Caudate nucleus (tissue), 63 donors: ENCODE measurements at places on chromosomes 4 and X.
A peak's percentile ranks its signal among the peaks of the same experiment; 100 is the strongest.

DNA sequence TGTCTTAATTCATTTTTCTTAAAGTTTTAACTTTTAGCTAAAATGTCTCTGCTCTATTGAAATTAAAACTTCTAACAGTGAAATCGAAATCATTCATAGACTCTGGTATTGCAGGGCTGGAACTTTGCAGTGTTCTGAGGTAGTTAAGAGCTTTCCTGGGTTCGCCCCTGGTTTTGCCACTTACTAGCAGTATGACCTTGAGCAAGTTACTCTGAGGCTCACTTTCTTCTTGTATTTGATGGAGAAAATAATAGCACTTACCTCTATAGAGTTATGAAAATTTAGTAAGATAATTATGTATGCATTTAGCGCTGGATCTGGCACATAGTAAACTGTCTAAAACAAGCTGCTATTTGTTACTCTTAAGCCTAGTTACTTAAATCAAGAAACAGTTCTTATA is 1.7 kb downstream of the SLAIN2 start:
- DNase-seq, result no peak

DNA sequence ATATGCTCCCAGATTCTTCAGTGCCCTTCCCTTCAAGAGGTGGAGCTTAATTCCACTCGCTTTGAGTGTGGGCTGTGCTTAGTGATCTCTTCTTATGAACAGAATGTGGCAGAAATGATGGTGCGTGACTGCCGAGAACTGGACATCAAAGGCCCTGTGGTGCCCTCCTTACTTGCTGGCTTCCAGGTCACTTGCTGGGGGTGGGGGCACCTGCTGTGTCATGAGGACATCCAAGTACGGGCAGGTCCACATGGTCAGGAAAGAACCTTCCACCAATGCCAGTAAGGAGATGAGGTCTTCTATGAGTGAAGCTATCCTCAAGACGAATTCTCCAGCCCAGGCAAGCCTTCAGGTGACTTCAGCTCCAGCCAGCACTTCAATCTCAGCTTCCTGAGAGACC is 95.8 kb downstream of the FAM53A start:
- DNase-seq, result no peak

GRCh38 chrX:48927736-48928382 is 9.0 kb upstream of the PIM2 start:
- no peak for DNase-seq

DNA sequence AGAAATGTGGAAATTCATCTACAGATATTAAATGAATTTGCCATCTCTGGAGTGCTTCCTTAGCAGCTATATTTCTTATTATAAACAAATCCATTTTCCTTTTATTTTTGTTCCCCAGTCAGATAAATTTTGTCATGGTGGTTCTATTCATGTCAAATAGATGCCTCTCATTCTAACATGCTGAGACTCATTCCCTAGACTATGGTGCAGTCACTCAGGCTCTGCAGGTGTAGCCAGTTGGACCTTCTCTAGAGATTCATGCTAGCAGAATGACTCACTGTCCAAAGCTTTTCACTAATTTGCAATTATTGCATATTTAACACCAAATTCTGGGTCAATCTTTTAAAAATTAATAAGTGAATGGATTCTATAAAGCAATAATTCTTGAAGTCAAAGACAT is 1392.7 kb downstream of the PCDH7 start:
- no peak for DNase-seq

- peak; percentile 27 for DNase-seq
Measured at GRCh38 chr4:42865572-42866189, 26.8 kb upstream of the GRXCR1 start.

DNA sequence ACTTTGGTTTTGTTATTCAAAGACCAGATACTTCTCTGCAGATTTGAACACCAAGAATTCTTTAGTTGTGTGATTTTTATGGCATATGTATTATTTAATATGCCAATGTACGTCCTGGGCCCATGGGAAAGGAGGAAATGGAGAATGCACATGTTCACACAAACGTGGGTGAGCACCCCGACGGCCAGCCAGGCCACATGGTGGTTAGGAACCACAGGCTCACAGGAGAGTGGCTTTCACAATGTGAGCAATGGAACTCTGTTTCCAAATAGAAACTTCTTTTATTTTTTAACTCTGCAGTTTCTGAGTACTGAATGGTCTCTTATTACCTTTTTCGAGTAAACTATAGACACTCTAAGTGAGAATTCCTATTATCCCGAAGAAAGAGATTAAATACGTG is 58.0 kb upstream of the UNC5C start:
- DNase-seq, result no peak

- DNase-seq, result no peak
Measured at GRCh38 chr4:69601065-69601464, 38.4 kb downstream of the UGT2A2 start.

- DNase-seq, result no peak
Measured at GRCh38 chr4:84681486-84682274, 98.8 kb downstream of the CDS1 start.

DNA sequence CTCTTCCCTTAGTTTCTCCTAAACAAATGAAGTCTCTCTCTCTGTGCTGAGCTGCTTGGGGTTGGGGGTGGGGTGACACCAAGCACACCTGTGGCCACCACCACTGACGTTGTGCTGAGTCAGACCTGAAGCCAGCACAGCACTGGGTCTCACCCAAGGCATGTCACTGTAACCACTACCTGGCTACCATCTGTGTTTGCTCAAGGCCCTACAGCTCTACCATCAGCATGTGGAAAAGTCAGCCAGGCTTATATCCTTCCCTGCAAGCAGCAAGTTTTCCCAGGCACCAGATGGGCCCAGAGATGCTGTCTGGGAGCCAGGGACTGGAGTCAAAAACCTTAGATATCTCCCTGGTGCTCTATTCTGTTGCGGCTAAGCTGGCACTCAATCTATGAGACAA is 6.9 kb downstream of the CXCL10 start:
- no peak for DNase-seq

DNA sequence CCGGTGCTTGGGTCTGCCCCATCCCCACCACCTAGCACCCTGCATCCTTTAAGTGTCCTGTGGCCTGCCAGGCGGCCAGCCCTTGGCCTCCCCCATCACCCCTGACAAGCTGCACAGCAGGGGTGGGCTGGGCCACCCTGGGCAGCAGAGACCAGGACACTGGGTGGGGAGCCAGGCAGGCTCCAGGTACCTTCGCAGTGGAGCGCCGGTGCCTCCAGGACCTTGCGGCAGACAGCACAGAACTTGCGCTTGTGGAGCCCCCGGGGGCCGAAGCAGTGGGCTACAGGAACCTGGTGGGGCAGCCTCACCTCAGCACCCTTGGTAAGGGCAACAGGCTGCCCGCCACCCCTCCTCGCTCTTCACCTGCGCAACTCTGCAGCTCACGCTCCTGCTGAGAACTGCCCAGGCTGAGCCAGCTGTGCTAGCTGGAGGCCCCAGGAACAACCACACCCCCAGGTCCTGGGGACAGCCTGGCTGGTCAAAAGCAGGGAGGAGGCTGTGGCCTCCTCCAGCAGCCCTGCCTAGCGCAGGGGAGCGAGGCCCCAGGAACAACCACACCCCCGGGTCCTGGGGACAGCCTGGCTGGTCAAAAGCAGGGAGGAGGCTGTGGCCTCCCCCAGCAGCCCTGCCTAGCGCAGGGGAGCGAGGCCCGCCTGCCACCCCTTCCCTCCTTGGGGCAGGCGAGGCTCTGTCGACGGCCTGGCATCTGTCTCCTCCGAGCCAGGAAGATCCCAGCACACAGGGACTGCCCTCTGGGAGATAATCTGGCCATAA is 4.6 kb downstream of the DGKQ start:
- DNase-seq, result no peak

- DNase-seq, result no peak
Measured at GRCh38 chr4:151887031-151887815, 126.4 kb upstream of the GATB start.

DNA sequence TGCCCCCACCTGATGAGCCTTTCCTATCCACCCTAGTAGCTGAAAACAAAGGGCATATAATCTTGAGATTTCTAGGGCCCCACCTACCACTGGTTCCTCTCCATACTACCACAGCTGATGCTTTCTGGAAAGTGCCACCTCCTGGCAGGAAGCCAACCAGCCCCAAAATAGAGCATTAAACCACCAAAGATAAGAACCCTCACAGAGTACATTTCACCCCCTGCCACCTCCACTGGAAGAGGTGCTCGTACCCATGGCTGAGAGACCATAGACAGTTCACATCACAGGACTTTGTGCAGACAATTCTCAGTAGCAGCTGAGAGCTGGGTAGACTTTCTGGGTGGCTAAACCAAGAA is 94.1 kb downstream of the IRS4 start:
- DNase-seq, result no peak

- DNase-seq, result no peak
Measured at GRCh38 chrX:114015966-114016365, 567.9 kb upstream of the HTR2C start.

- no peak for DNase-seq
Measured at GRCh38 chr4:147651563-147651962, 32.4 kb downstream of the PRMT9 start.

- no peak for DNase-seq
Measured at GRCh38 chr4:188372829-188373228, 233.6 kb downstream of the TRIML1 start.

- DNase-seq, result no peak
Measured at GRCh38 chr4:106268786-106269185, 47.2 kb downstream of the TBCK start.

DNA sequence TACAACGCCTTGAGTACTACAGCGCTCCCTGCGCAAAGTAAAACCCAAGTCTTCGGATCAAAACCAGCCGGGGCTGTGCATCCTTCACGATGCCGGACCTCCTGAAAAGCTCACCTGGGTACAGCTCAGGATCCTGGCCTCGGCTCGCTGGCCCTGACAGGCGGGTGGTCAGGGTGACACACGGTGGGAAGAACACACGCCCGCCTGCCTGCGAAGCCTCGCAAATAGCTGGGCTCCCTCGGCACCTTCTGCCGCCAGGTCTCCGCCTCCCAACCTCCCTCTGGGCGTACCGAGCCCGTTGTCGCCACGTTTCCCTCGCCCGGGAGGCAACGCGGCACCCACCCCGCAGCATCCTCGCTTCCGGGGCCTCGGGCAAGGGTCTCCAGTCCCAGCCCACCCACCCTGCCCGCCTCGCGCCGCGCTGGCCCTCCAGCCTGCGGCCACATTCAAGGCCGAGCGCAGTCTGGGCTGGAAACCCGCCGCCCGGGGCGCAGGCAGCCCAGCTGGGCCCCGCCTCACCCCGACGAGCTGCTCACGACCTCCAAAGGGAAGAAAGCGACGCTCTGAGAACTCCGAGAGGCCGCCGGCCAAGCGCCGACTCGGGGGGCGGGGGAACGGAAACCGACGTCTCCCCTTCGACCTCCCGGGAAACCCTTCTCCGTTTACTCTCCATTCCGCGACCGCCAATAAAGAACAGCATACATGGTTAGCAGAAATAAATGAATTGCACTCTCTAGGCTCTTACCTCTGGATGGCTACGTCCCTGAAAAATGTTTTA is 511 bp downstream of the PPM1K start:
- DNase-seq, result peak; percentile 58

GRCh38 chrX:123108513-123109427 is 75.3 kb upstream of the GRIA3 start:
- no peak for DNase-seq
